ENCODE measurements at places on chromosomes 2 and 18.
A peak's percentile ranks its signal among the peaks of the same experiment; 100 is the strongest.

DNA sequence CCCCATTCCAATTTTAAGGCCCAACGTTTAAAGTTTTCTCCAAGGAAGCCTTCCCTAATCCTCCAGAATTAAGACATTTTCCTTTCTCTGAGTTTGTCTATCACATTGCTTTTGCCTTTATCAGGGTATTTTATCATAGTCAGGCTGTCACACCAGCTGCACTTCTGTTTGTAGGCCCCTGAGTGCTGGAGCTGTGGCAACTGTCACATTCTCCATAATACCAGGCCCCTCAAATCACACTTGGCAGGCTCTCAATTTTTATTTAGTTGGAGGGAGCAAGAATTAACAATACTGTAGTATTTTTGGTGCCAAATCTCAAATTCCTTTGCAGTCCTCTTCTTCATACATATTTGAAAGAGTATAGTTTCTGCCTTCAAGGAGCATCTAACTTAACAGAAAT lies 122.2 kb downstream of the FSHR start:
- no peak for DNase-seq

- no peak for DNase-seq
Observed at GRCh38 chr2:130878316-130878715, 41.6 kb downstream of the ARHGEF4 start.

GRCh38 chr2:240143801-240144648 lies 3.6 kb upstream of the OTOS start:
- DNase-seq = peak; percentile 90

DNA sequence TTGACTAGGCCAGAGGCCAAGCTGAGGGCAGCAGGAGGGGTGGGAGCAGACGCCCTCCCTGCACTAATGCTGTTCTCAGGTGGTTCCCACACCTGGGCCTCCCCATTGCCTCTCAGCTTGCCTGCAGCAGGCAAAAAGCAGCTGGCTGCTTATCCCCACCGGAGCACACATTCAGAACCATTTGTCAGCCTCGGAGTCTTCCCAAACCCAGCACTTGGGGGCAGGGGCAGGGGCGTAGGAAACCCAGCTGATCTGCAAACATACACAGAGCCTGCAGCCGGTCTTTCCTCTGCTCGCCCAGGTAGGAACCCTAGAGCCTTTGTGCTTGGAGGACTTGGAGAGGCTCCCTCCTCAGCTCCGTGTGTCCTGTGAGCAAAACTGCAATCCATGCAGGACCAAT lies 249.8 kb downstream of the CYP26B1 start:
- DNase-seq = no peak

DNA sequence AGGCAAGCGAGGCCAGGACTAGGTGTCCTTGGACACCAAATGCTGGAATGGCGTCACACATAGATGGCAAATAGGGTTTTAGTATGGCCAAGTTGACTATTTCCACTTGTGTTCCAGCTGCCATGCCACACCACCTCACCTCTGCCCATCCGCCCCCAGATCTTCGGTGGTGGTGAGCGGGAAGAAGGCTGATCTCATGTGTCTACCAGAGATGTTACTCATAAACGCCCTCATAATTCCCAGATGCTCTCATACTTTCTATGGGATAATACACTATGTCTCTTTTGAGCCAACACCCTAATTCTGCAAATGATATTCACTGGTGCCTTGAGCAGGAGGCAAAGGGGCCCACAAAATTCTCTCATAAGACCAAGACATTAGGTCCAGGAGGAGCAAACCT lies 281.1 kb upstream of the FN1 start:
- no peak for DNase-seq

GRCh38 chr2:120535081-120535480 lies 189.1 kb downstream of the INHBB start:
- no peak for DNase-seq

GRCh38 chr2:151043484-151043883 lies 218.2 kb downstream of the RBM43 start:
- no peak for DNase-seq

Data from GM19239 (cell line).